ENCODE measurements at places on chromosomes 3 and 15.

DNA sequence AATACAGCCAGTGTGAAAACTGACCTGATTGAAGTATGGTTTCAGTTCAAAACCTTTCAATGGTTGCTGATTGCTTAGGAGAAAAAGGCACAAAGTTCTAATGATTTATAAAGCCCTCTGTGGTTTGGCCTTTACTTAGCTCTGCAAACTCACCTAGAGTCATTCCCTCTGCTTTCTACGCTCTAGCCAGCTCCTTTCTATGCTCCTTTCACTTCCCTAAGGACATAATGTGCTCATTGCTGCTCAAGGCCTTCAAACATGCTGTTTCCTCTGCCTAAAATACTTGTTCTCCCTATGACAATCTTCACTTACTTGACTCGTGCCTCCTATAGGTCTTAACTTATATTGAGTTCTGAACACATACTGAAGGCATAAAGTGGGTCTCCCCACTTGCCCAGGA lies 19.0 kb downstream of the RPL39L start:
- H3K4me1 ChIP-seq: no peaks in the 10 kb centered on the region
- no peaks in the 10 kb centered on the region for H3K27me3 ChIP-seq
- H3K27ac ChIP-seq: no peak overlapping the region
- H3K4me3 ChIP-seq: no peak overlapping the region

GRCh38 chr3:118478706-118479276 lies 555.9 kb downstream of the IGSF11 start:
- no peak overlapping the region for H3K4me3 ChIP-seq
- no peaks in the 10 kb centered on the region for H3K4me1 ChIP-seq
- H3K27me3 ChIP-seq: no peaks in the 10 kb centered on the region
- no peaks in the 10 kb centered on the region for H3K36me3 ChIP-seq

DNA sequence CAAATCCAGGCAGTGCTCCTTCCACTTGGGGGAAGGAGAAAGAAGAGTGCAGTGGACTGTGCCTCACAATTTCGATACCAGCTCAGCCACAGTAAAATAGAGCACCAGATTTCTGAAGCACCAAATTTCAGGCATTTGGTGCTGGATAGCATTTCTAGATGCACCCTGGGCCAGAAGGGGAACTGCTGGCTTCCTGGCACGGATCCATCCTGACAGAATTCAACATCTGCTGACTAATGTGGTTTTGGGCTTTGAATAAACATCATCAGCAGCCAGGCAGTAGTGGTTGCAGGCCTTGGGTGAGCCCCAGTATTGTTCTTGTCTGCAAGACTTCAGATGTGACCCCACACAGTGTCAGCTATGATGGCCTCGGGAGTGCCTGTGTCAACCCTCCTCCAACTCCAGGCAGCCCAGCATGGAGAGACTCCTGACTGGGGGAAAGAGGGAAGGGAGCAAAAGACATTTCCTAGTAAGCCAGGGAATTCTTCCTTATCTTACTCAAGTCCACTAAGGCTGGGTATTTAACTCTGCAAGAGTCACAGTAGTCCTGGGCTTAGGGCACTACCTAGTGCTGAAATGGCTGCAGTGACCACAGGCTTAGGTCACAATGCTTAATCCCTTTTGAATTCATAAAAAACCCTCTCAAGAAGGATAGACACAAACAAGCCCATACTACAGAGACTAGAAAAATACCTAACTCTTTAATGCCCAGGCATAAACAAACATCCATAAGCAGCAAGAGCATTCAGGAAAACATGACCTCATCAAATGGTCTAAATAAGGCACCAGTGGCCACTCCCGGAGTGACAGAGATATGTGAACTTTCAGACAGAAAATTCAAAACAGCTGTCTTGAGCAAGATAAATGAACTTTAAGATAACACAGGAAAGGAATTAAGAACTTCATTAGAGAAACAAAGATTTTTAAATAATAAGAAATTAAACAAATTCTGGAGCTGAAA lies 74.7 kb downstream of the SPATA16 start:
- no peak overlapping the region for H3K27ac ChIP-seq
- no peaks in the 10 kb centered on the region for H3K36me3 ChIP-seq
- H3K27me3 ChIP-seq: no peaks in the 10 kb centered on the region
- DNase-seq: no peak

- no peaks in the 10 kb centered on the region for H3K27me3 ChIP-seq
- H3K36me3 ChIP-seq: no peaks in the 10 kb centered on the region
- no peaks in the 10 kb centered on the region for H3K4me1 ChIP-seq
- no peak overlapping the region for H3K27ac ChIP-seq
- H3K4me3 ChIP-seq: no peak overlapping the region
- no peak for DNase-seq
Observed at GRCh38 chr3:172717493-172718088, 6.7 kb upstream of the NCEH1 start.
